ENCODE measurements at places on chromosomes 12 and 14.

DNA sequence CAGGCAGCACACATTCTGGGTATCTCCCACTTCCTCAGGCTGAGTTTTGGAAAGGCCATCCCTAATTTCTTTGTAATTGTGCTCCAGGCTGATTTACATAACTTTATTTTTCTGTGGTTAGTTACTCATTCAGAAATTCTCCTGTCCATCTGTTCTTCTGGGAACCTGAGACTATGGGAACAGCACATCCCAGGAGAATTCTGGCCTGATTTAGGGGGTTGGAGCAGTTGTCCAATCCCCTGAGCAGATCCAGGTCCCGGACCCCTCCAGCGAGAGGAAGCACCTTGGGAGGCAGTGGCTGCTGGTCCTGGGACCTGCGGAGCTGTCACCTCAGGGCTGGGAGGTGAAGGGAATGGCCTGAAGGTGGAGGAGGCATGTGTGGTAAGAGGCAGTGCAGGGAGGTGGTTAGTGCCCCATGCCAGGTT lies 40.4 kb downstream of the TSPAN9 start:
- DNase-seq = no peak

GRCh38 chr12:115403689-115404088 lies 719.7 kb upstream of the TBX3 start:
- DNase-seq = no peak

GRCh38 chr14:99806836-99807235 lies 13.6 kb downstream of the EML1 start:
- DNase-seq = no peak

- DNase-seq = no peak
Measured at GRCh38 chr14:24164518-24164991, 3.5 kb downstream of the IRF9 start.

- DNase-seq = no peak
Measured at GRCh38 chr14:71582705-71583104, 349.5 kb upstream of the RGS6 start.

GRCh38 chr14:31961896-31962295 lies 115.2 kb upstream of the ARHGAP5 start:
- DNase-seq = no peak

Measured in activated effector memory CD4-positive, alpha-beta T cell treated with anti-CD3 and anti-CD28 coated beads, Interleukin-2, amount 50 U/mL, for 16 hours (primary cell).